ENCODE measurements at places on chromosomes 4 and X.

DNA sequence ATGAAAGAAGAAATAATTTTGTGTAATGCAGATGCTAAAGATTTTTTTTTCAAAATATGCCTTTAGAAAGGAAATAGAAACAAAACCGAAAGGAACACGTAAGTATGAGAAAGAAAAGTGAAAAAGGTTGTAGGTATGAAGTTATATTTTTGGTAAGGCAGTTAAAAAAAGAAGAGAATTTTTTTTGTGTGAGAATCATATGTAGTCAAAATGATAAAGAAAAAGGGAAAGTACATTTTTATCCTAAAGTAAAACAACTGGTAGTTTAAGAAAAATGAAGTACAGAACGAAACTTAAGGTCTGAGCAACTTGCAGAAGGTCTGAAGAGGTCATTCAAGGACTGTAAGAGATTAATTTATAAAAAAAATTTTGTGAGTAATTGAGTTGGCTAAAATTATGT lies 164.0 kb upstream of the TRAM1L1 start:
- DNase-seq: no peak

- DNase-seq: no peak
These were observed 54.7 kb upstream of the NPNT start for GRCh38 chr4:105840426-105841174.

GRCh38 chr4:53929955-53930798 lies 134.2 kb downstream of the CHIC2 start:
- peak; percentile 93 for DNase-seq

GRCh38 chrX:2311501-2311900 lies 189.3 kb downstream of the DHRSX start:
- no peak for DNase-seq

DNA sequence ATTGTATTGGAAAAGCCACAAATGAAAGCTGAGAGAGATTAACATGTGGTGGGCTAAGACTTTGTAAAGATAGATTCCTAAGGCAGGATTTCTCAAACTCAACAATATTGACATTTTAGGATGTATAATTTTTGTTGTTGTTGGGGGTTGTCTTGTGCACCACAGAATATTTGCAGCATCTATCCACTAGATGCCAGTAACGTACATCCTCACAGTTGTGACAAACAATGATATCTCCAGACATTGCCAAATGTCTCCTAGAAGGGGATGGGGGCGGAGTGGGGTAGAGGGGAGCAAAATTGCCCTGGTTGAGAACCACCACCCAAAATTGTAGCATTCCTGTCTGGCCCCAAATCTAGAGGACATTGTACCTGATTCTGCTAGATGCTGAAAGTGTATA lies 14.7 kb upstream of the CBR4 start:
- DNase-seq: peak; percentile 76

- DNase-seq: no peak
These were observed 53.1 kb downstream of the HPRT1 start for GRCh38 chrX:134513091-134513490.

DNA sequence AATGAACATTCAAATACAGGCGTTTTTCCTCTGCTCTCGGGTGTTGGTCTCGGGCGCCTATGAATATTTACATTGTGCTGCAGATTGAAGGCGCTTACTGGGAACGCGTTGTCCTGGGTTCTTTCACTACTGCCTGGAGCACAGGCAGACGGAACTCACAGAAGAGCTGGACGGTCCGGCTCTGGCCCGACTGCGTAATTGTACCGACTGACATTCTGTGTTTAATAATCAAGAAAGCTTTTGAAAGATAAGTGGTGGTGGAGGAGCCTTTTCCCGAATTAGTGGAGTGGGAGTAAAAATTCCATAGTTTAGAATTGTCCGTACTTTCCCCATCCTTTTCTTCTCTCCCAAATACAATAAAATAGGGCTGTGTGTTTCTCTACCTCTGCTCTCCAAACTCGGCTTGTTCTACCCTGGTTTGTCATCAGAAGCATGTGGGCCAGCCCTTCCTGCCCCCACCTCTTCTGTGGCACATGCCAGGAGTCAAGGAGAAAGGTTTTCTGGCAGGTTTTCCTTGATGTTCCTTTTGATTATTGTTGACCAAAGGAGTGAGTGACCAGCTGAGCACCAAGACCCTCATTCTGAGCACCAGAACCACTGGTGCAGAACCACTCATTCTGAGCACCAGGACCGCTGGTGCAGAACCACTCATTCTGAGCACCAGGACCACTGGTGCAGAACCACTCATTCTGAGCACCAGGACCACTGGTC lies 2.3 kb downstream of the FHDC1 start:
- DNase-seq: no peak

GRCh38 chr4:38324861-38325628 lies 339.0 kb upstream of the KLF3 start:
- DNase-seq: no peak

DNA sequence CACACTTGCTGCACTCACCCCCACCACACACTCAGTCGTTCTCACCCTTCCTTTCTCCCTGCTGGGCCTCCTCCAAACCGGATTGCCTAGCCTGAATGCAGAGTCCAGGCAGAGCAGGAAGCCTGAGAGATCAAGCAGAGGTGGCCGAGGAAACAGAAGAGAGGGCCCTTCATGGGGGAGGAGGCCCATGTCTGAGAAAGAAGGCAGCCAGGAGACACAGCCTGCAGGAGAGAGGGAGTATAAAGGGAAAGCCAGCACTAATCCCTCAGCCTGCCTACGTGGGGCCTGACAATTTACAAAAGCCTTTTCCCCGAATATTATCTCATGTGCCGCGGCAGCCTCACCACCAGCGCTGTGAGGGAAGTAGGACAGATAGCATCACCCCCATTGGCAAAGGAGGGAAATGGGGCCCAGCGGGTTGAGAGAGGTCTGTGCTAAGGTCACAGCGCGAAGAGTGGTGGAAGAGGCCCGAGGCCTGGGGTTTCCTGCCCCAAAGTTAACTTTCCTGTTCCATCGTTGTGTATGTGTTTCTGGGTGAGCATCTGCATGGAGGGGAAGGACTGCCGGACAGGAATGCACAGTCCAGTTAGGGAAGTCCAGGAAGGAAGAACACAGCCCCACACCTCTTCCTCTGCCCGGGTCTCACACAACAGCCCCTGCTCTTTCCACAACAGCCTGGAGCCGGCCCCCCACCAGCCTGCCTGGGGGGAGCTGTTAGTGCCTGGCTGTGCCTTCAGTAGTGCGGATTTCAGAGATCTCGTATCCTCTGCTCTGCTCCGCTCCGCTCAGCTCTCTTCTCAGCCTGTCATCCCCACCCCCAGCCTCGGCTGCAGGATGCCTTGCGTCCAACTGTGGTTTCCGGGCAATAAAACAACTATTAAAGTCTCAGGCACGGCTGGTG lies 50.9 kb upstream of the BCOR start:
- no peak for DNase-seq
